ENCODE measurements at places on chromosomes 11 and 22.

DNA sequence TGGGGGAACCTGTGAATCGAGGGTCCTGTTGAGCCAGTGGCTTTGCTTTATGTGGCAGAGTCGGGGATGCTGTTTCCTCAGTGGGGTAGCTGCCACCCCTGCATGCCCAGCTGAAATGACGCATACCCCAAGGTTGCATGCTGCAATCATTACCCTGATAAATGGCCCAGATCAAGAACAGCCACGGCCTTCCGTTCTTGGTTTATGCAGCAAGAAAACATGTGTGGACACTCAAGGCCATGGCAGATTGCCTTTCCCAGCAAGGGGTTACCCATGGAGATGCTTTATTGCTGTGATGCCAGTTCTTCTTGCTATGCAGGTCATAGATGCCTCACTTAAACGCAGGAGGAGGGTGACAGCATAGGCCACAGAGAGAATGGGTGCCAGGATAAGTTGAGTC is 14.3 kb upstream of the SREBF2 start:
- DNase-seq, result no peak

GRCh38 chr22:36162127-36163034 is 1.8 kb upstream of the APOL3 start:
- DNase-seq, result peak; percentile 66

DNA sequence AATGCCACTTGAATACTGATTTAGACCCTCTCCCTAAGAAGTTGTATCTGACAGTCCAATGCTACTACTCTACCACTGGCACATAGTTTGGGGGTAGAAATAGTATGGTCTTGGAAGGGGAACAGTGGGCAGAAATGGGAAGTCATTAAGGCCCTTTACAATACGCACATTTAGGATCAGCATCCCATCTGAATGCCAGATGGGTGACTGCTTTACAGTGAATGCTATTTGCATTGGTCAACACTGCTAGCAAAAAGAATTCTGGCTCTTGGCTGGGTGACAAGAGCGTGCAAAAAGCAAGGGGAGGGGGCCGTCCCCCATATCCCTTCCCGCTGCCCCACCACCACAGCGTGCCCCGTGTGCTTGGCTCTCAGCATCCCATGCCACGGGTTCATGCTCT is 104.7 kb upstream of the BID start:
- no peak for DNase-seq

- DNase-seq, result no peak
Observed at GRCh38 chr11:32032478-32032877, 58.4 kb upstream of the RCN1 start.

DNA sequence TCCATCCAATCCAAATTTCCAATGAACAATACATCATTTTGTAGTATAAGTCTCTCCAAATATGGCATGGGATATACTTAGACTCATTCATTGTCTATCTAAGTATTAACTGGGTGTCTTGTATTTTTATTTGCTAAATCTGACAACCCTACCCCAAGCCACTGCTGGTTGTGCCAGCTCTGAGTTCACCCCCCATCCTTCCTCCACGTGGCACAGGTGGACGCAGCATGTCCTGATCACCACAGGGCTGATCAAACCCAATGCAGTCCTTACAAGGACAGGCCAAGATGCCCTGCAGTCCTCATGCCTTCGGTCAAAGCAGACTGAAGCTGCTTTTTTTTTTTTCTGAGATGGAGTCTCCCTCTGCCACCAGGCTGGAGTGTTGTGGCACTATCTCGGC is 62.8 kb downstream of the SYN3 start:
- DNase-seq, result no peak

GRCh38 chr11:34798985-34799384 is 117.2 kb downstream of the APIP start:
- DNase-seq, result no peak

- DNase-seq, result no peak
Observed at GRCh38 chr22:29879753-29880152, 3.2 kb upstream of the MTMR3 start.

GRCh38 chr22:23180301-23180892 is at the start of gene BCR:
TSS of gene BCR (plus strand) at chr22:23180509. CDS start at chr22:23180961, 452 bp downstream.
- DNase-seq, result peak; percentile 50

DNA sequence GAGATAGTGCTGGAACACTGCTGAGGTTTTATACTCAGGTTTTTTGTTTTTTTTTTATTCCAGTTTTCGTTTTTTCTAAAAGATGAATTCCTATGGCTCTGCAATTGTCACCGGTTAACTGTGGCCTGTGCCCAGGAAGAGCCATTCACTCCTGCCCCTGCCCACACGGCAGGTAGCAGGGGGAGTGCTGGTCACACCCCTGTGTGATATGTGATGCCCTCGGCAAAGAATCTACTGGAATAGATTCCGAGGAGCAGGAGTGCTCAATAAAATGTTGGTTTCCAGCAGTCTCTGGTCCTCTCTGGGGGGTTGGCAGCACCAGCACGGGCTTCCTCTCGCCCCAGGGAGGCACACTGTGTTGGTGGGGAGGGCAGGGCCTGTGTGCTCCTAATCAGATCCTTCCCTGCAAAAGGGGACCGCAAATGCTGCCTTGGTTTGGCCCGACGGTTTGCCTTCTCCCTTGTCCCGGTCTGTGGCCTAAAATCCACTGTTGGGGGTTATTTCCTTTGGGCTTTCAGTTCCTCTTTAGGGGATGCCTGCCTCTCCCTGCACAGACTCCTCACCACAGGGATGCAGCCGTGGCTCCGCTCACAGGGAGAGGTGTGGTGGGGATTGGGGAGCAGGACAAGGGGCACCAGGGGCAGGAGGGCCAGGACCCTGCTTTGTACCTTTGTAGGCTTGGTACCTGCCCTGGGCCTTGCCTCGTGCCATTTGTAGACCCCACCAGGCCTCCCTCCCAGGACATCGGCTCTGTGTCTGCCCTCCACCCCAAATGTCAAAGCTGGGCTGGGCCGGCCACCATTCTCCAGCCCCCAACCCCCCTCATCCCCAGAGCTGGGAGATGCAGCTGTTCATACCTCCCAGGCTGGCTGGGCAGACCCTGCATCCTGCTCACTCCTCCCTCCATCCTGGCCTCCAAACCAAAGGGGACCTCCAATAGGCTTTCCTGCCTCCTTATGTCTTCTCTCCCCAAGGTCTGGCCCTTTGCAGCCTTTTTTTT is 13.5 kb downstream of the MCAT start:
- DNase-seq, result no peak

All from Jurkat, Clone E6-1 (cell line).